NCI-H510A treated with DMSO at 0.1 percent for 48 hours (cell line): ENCODE measurements at places on chromosomes 4 and X.

- no peak for DNase-seq
These were observed 55.9 kb upstream of the KDR start for GRCh38 chr4:55181010-55182005.

DNA sequence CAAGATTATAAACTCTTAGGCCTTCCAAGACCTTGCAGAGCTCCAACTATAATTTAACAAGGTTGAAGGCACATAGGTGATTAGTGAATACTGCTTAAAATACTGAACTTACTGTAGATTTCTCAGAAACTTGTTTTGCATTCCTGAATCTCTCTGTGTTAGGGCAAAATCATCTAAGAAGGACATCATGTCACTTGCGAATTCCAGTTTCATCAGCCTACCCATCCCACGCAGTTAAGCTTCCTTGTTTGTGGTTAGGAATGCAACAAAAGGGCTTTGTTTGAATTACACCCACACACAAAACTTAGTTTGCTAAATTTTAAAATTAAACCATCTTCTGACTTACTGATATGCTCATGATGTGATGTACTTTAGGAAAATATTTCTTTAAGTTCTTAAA is 174.0 kb downstream of the SOWAHB start:
- no peak for DNase-seq

DNA sequence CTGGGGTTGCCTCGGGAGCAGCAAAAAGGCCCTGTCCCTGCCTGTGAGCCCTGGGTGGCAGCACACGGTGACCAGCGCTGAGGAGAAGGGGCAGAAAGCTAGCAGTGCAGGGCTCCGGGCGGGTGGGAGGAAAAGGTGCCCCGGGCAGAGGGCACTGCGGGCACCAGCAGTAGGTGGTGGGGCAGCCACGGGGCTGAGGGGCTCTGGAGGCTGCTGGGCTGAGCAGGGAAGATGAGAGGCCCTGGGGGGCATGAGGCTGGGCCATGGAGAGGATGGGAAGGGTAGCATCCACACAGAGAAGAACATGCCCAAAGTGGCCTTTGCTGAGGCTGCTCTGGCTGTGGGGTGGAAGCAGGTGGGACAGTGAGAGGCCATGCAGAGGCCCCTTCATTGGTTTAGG is 67.5 kb upstream of the NKX1-1 start:
- DNase-seq = no peak

DNA sequence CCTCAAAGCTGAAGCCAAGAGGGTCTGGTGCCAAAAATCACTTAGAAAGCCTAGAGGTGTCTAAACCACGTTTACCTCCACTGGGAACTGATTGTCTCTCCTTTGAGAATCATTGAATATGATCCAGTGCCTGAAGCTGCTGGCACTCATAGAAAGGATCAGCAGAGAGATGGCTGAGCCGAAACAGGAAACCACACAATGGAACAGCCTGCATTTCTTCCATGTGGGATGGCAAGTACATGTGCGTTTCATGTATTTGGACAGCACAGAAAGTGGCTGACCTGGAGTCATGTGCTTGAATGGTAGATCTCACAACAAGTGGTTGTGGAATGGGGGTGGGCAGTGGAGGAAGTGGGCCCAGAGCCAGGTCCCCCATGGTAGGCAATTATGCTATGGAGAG is 533.7 kb downstream of the INPP4B start:
- no peak for DNase-seq

GRCh38 chr4:3261411-3262207 is 12.7 kb downstream of the MSANTD1 start:
- DNase-seq = no peak

GRCh38 chr4:3823496-3824341 is 57.5 kb downstream of the ADRA2C start:
- no peak for DNase-seq
